ENCODE measurements at places on chromosomes 13 and 19. TPM values are rescaled to one million over a fixed set of nuclear protein-coding genes. Genes with fewer than 3 reads are reported as not detected.

The SARS2 gene
- 10.6 TPM for total RNA-seq

The ZNF556 gene
- total RNA-seq, result not detected

The FLT1 gene
- 0.16 TPM for total RNA-seq

The YJEFN3 gene
- total RNA-seq, result 0.17 TPM

The CBY2 gene
- not detected for total RNA-seq

The ZNF547 gene
- total RNA-seq, result 4.6 TPM
